ENCODE measurements at places on chromosomes 5 and 9.

- no peak for DNase-seq
These were observed 153.0 kb upstream of the SLC24A2 start for GRCh38 chr9:19941874-19942273.

DNA sequence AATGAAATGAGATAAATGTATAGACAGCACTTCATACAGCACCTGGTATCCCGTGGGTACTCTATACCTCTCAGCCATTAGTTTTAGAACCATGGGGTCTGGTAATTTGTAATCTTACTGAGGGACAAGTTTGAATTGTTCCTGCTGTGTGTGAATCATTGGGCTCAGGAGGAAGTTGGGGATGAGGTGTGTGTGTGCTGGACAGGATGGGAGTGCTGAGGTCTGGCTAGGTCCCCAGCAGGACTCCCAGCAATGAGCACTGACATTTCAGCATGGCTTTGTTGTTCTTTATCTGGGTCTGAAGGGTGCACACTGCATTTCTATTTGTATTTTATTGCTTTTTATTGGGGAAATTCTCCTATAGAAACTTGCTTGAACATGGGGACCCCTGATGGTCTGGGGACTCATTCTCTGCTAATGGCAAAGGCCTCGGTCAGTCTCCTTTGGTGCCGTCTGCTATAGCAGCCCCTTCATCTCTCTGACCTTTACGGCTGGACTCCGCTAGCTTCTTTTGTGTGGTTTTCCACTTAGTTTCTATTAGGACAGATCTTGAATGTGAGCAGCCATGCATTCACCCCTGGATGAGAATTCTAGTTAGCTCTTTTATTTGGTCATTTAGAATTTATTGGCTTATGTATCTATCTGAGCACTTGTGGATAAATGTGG is 98.1 kb downstream of the SREK1 start:
- DNase-seq, result no peak

- no peak for DNase-seq
These were observed 70.6 kb downstream of the ALDH1A1 start for GRCh38 chr9:72882117-72882775.

- DNase-seq, result no peak
These were observed 8.4 kb downstream of the GFI1B start for GRCh38 chr9:132986640-132987620.

GRCh38 chr5:68657055-68657961 is 436.5 kb upstream of the SLC30A5 start:
- DNase-seq, result no peak

DNA sequence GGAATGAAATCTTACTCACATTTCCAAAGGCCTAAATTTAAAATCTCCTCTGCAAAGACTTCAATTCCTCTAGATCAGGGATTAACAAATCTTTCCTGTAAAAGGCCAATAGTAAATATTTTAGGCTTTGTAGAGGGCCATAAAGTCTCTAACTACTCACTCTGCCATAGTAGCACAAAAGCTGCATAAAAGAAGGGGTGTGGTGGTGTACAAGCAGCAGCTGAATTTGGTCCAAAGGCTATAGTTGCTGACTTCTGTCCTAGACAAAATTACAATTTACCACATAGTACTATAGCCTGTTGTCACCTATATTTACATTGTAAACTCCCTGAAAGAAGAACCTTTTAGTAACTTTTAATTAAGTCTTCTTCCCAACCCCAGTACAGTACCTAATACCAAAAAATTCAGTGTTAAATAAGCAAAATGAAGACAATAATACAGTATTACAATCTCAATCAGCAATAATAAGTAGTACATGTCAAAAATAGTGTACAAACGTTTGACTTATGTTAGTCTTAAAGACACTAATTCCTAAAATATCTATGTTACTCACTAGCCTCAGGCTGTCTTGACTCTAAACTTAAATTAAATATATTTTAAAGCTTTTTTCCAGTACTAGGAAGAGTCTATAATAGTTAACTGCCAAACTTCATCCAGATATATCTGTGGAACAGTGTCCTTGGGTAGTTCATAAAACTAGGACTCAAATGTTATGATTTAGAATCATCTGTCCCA is 6.9 kb downstream of the CETN3 start:
- peak; percentile 1 for DNase-seq

DNA sequence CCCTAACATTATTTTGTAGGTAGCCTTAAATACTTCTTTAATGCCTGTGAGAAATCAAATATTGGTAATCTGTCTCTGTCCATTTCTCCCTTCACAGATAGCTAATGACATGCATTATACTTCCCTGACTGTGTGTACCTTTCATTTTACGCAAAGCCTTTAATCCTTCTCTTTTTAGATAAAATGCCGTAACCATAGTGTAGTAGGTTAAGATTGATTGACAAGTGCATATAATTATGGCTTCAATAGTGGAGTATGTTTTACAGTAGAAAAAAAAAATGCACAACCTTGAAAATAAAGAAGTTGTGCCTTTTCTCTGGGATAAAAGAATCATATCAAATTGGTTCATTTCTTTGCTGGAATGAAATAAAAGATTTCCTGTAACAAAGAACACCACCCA is 559.6 kb upstream of the GRAMD2B start:
- no peak for DNase-seq

Data from IMR-90 (cell line).